GM06990 (cell line): ENCODE measurements at places on chromosomes 1 and 21.

GRCh38 chr1:157595356-157595755 is 2.5 kb downstream of the FCRL4 start:
- peak; percentile 47 for DNase-seq

- no peak for DNase-seq
Measured at GRCh38 chr1:226373376-226373775, 34.5 kb downstream of the PARP1 start.

DNA sequence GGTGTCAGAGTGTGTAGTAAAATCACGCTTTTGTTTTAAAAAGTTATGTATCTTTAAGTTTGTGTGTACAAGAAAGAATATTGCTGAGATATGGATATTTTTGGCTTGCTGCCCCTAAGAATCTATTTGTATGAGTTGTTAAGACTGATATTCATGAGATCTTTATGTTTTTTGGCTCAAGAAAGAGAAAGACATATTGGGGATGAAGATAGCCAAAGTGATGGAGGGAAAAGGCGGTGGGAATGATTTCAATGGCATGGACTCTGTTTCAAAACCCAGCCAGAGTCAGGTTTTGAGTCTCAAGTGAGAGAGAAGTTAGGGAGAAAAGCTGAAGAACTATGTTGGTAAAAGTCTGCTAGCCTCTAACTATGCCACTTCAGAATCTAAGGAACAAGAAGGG is 351.7 kb downstream of the PBX1 start:
- no peak for DNase-seq

- DNase-seq = peak; percentile 60
Measured at GRCh38 chr1:16451841-16452528, 11.5 kb downstream of the NECAP2 start.

DNA sequence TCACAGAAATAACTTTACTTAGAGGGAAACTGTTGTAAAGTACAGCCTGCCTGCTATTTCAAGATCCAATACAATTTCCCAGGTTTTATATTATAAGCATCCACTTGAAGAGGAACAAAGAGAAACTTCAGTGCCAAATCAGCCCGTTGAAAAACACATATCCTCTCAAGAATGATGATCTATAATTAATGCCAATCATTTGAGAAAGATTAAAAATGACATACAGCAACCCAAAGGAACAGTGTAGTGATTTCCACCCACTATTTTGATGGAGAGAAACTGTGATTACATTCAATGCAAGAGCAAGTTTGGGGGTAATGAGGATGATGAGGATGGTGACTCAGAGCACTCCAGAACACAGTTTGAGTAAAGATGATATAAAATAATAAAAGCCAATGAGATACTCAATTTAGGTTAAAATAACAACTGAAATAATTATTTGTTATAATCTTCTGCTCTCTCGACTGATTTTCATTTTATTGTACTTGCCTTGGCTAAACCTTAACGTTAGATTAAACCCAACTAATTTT is 715.5 kb downstream of the NCAM2 start:
- DNase-seq = no peak

GRCh38 chr1:32611859-32612188 is 38.5 kb downstream of the ZBTB8OS start:
- DNase-seq = no peak

- DNase-seq = no peak
Measured at GRCh38 chr1:18118491-18118890, 10.9 kb downstream of the IGSF21 start.

DNA sequence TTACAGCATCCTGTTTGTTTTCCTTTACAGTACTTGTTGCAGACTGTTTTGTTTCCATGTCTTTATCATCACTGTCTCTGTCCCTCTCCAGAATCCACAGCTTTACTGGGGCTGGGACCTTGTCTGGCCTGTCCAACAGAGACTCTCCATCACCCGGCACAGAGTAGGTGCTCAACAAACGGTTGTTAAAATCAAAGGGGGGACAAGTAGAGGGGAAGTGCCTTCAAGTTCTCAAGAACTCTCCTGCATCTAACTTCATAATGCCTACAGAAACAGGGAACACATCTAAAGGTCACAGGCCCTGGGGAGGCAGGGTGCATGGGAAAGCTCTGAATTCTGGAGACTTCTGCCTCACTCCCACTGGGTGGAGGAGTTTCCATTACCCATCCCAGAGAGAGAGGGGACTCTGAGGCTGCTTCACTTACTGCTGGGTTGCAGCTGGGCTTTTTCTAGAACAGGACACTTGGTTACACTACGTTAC is 2.3 kb upstream of the ECE1 start:
- DNase-seq = no peak

GRCh38 chr1:2468041-2468472 is 8.0 kb upstream of the PLCH2 start:
- no peak for DNase-seq
